CD4-positive, alpha-beta memory T cell (primary cell): ENCODE measurements at places on chromosomes 12 and 14. TPM values are rescaled to one million over a fixed set of nuclear protein-coding genes. Genes with fewer than 3 reads are reported as not detected.

DNA sequence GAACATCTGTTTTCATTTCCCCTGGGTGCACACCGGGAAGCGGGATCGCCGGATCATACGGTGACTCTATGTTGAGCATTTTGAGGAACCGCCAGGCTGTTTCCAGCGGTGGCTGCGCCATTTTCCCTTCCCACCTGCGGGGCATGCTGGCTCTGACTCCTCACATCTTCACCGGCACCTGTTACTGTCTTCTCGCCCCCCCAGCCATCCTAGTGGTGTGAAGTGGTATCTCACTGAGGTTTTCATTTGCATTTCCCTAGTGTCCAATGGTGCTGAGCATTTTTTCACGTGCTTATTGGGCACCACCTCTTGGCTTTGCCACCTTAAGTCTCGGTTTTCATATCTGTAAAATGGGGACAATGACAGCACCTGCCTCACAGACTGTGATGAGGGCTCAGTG lies 44.1 kb upstream of the EML1 start:
- no peak for DNase-seq

C1QL4 gene
- not detected for total RNA-seq

RAP1B gene
- total RNA-seq = 195 TPM

SMOC1 gene
- not detected for total RNA-seq

CD163 gene
- 5.9 TPM for total RNA-seq

DNA sequence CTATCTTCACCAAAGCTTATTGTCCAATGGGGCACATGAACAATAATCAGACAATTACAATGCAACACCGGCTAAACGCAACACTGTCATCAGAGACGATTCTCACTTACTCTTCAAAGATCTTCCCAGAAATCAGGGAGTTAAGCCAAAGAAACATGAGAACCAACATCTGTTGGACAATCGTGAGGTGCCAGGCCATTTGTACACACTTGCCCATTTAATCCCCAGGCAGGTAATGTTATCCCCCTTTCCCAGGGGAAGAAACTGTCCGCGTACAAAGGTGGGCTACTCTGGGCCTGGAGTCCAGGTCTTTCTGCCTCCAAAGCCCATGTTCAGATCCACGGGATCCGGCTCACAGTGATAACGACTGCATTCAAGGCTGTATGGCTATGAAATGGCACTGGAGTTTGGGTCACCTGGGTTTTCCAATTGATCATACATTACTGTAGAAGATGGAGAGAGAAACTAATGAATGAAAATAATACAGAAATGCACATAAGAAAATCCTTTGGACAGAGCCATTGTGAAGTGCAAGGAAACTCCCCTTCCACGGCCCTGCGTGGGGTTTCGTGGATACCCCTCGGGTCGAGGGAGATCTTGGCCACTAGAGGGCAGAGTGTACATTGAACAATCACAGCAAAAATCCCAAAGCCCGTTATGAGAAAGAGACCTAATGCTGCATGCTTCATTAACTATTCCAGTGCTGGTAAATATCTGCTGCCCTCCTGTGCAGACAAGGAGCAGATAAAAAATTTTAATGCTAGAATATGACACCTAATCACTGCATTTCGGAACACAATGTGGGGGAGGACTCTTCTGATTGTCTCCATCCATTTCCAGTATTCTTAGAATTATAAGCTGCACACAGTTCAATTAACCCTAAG lies 111.4 kb downstream of the EGLN3 start:
- DNase-seq = peak; percentile 63

- no peak for DNase-seq
Measured at GRCh38 chr14:22597771-22598098, 365 bp upstream of the ABHD4 start.

CAPZA3 gene
- total RNA-seq = not detected

DNA sequence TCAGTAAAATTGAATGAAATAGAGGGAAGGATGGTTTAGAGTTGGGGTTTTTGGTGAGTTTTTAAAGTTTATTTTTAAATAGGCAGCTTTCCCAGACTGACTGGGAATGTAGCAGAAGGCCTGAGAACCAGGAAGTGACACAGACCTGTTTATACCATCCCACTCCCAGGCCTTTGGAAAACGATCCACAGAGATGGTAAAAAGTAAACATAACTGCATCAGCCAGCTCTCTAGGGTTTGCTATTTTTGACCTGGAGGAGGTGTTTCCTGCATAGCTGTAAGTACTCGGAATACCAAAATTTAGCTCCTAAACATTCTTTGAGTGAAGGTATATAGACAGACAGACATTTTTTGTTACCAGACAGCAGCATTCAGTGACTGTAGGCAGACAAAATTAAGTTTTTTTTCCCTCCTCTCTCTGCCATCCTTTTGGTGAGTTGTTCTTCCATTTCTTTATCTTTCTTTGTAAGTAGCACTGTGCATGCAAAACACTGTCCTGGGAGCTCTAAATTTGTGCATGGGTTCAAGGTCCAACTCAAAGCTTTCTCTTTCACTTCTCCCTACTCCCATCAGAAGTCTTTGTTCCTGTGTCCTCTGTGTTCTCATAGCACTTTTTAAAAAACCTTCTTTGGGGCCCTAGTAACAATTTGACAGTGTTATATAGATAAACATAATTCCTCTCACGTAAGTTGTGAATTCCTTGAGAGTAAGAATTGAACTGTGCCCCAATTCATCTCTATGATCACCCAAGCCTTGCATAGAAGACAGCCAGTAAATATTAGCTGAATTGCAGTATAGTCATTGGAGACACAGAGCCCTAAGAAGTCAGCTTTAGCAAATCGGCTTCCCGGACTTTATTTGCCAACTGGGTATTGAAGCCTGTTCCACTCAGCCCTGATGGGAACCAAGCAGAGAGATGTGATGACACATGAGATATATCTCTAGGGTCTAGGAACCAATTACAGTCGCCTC lies 37.4 kb downstream of the SUSD6 start:
- no peak for DNase-seq

GRCh38 chr12:52244615-52244994 lies 11.6 kb downstream of the KRT7 start:
- DNase-seq = no peak

GRCh38 chr12:103712216-103712615 lies 125.1 kb downstream of the STAB2 start:
- DNase-seq = no peak

DNA sequence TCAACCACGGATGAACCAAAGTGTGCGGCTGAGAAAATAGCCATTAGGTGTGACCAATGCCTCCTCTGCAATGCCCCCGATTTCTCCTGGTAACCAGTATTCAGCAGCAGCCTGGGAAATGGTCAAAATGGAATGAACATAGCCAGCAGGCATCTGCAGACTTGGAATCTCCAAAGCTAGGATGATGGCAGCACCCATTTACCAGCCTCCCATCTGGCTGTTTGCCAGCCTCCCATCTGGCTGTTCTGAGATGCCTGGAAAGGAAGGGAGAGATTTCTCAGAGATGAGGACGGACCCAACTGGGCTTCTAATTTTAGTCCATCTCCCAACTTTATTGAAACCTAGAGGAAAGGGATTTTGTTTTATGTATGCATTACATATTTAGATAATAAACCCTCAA lies 16.2 kb downstream of the CLMN start:
- DNase-seq = no peak

DNA sequence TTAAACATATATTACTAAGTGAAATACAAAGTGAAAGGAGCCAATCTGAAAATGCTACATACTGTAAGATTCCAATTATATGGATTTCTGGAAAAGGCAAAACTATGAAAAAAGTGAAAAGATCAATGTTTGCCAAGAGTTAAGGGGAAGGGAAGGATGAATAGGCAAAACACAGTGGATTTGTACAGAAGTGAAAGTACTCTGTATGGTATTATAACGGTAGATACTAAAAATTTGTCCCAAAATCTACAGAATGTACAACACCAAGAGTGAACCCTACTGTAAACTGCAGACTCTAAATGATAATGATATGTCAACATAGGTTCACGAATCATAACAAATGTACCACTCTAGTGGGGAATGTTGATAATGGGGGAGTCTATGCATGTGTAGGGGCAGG lies 17.8 kb downstream of the EEA1 start:
- DNase-seq = no peak

- no peak for DNase-seq
Measured at GRCh38 chr14:31867570-31867969, 209.5 kb upstream of the ARHGAP5 start.

SLCO1B1 gene
- not detected for total RNA-seq

DNA sequence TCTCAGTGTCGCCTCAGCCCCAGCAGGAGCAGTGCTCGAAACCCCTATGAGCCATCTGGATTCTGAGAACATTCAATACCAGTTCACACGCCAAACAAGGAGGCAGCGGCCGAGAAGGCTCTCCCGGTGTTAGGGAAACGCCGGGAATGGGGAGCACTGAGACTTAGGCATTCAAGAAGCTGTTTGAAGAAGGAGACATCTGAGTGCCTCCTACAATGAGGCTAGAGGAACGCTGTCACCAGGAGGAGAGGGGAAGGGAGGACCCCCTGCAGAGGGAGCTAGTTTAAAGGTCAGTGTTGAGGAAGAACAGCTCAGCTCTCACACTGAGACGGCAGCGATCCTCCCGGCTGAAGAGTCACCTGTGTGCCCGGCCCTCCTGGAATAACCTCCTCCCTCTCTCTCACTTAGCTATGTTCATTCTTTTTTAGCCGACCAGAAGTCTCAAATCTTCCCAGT lies 69.9 kb downstream of the SERPINA3 start:
- DNase-seq = no peak

GRCh38 chr12:54126696-54127537 lies 61.9 kb downstream of the SMUG1 start:
- DNase-seq = no peak

IAPP gene
- not detected for total RNA-seq

ESRRB gene
- not detected for total RNA-seq

DNA sequence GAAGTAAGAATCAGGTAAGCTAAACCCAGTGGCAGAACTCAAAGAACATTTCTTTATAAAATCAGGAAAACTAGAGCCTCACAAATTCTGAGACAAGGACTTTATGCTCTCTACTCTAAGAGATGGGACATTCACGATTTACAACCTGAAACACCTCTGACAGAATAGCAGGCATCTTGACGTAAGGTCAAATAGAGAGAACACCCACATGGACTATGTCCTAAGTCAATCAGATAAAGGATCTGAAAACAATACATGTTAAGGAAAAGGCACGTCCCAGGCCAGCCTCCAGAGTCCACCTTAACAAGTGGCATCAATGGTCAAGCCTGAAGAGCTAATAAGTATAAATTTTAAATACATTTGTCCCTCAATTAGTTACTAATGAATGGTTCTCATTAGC lies 39.9 kb upstream of the SYCP3 start:
- no peak for DNase-seq

DNA sequence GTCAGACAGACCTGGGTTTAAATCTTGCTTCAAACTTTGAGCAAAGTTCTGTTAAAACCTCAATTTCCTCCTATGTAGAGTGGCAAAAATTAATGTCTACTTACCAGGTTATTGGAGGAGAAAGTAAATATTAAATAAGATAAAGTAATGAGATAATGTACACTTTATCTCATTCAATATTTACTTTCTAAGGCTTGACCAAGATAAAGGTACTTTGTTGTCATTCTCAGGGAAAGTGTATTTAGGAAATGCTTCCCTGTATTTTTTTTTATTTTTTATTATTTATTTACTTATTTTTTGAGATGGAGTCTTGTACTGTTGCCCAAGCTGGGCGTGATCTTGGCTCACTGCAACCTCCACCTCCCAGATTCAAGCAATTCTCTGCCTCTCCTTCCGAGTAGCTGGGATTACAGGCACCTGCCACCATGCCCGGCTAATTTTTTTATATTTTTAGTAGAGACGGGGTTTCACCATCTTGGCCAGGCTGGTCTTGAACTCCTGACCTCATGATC lies 4.7 kb downstream of the FAM161B start:
- DNase-seq = no peak

KRT4 gene
- total RNA-seq = not detected

GRCh38 chr12:109097435-109098182 lies at the start of gene UNG:
UNG (plus strand) TSS chr12:109097597; CDS start chr12:109097680, 83 bp downstream.
- peak; percentile 96 for DNase-seq

RAB35 gene
- 66.2 TPM for total RNA-seq

DNA sequence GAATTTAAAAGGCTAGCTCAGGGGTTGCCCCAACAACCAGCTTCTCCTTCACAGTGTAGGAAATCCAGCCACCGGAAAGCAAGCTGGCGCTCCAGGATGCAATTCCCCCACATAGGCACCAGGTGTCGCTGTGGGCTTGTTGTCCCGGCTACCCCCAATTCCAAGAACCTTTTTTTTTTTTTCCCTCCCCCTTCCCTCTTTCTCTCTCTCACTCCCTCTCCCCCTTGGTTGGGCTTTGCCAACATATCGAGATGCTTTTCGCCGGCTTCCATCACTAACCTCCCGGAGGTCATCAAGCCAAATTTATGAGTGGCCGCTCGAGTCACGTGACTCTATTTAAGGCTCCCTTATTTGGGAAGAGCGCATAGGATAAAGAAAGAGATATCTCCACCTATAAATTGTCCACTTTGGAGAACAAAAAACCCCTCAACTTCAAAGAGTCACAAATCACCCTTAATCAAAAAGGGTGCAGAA lies at the start of gene HOXC5:
Gene HOXC5, plus strand, starts transcription at position 424 of the 474 bp plus-strand sequence. CDS start 73 bp downstream, outside the sequence.
- DNase-seq = peak; percentile 60

KCNH3 gene
- total RNA-seq = 1.3 TPM

RIN3 gene
- 74.9 TPM for total RNA-seq

KRT73 gene
- 5.7 TPM for total RNA-seq

- no peak for DNase-seq
Measured at GRCh38 chr14:99183311-99183710, 88.7 kb downstream of the BCL11B start.

PMCH gene
- not detected for total RNA-seq

DNA sequence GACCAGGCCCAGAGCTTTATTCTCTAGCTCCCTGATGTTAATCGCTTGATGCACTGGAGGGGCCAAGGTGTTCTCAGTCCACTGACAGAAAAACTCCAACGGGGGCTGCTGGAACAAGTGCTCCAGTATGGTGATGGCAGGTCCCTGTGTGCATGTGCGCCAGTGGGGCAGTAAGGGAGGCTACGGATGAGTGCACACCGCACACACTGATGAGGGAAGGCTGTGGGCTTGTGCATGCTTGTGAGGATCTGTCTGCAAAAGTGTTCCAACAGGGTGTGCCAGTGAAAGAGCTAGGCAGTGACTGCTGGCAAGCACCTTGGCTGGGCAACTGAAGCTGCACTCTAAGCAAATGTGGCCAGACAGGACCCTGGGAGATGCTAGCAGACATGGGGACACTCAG lies 229.7 kb upstream of the FOXG1 start:
- DNase-seq = no peak

- DNase-seq = no peak
Measured at GRCh38 chr12:50566066-50566465, 61.3 kb downstream of the DIP2B start.

DNA sequence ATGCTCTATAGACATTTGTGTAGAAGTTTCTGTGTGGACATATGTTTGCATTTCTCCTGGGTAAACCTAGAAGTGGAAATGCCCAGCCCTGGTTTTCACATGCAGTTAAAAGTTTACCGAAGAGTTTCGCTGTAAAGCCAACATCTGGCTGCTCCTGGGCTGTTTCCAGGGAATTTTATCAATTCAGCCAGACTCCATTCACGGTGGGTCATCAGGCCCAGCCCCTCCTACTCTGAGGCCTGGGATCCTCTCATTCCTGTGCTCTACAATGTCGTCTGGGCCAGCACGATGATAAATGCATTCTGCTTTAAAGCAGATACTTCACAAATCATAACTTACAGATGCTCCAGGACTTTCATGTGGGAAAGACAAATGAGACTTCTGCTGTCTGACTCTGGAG lies 7.1 kb downstream of the NUAK1 start:
- no peak for DNase-seq
